ENCODE measurements at places on chromosomes 11 and 22. TPM values are rescaled to one million over a fixed set of nuclear protein-coding genes. Genes with fewer than 3 reads are reported as not detected.

DNA sequence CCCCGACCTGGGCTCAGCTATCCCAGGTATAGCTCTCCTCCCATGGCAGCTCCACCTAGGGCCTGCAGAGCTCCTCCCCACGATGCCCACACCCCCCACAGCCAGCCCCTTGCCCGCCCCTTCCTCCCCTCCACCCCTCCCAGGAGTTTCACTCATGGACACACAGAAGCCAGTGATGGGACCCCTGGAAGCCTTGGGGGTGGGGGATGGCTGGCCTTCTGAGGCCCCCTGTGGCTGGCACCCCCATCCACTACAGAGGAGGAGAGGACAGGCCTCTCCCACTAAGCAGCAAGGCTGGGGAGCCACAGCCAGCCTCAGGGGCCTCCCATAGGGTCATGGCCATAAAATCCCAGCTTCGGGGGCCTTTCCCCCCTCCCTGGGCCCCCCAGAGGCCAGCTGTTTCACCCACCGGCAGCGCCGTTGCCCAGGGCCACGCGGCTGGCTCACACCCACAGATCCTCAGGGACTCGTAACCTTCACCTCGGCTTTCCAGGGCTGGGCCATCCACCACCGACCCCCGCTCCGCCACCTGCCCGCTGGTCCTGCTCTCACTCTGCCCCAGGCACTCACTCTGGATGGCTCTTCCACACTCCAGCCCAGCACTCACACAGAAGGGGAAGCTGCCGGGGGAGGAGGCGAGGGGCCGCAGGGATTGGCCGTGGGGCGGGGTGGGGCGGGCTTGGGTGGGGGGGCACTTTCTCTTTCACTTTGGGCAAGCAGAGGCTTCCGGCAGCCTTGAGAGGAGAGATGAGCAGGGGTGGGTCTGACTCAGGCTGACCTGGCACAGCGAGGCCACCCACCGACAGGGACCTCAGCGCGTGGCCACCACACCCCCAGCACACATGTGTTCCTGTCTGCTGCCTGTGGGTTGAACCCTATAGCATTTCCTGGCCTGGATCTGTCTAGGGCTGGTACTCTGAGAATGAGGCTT is 2.2 kb downstream of the SLC25A22 start:
- peak overlapping the region; percentile 61 for H3K4me3 ChIP-seq
- peaks cover 5% of the 10 kb centered on the region for H3K36me3 ChIP-seq
- H3K27me3 ChIP-seq: no peaks in the 10 kb centered on the region

DNA sequence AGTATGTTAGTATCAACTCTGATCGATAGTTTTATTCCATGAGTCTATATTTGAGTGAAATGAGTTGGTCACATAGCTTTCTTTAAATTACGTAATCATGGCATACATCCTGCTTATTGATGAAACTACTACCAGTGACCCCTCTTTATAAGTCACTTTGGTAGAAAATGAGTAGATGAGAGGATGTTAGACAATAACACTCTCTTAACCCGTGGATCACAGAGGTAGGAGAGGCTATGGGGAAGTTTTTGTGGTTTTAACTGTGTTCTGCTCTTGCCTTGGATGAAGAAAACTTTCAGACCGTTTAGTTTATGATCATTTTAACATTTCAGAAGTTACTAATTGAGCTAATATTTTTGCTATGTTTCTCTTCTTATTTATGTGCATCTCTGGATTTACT is 34.0 kb downstream of the TBCEL start:
- H3K4me3 ChIP-seq: no peak overlapping the region
- no peaks in the 10 kb centered on the region for H3K4me1 ChIP-seq
- H3K36me3 ChIP-seq: no peaks in the 10 kb centered on the region
- no peak for DNase-seq
- H3K27me3 ChIP-seq: no peaks in the 10 kb centered on the region

DNA sequence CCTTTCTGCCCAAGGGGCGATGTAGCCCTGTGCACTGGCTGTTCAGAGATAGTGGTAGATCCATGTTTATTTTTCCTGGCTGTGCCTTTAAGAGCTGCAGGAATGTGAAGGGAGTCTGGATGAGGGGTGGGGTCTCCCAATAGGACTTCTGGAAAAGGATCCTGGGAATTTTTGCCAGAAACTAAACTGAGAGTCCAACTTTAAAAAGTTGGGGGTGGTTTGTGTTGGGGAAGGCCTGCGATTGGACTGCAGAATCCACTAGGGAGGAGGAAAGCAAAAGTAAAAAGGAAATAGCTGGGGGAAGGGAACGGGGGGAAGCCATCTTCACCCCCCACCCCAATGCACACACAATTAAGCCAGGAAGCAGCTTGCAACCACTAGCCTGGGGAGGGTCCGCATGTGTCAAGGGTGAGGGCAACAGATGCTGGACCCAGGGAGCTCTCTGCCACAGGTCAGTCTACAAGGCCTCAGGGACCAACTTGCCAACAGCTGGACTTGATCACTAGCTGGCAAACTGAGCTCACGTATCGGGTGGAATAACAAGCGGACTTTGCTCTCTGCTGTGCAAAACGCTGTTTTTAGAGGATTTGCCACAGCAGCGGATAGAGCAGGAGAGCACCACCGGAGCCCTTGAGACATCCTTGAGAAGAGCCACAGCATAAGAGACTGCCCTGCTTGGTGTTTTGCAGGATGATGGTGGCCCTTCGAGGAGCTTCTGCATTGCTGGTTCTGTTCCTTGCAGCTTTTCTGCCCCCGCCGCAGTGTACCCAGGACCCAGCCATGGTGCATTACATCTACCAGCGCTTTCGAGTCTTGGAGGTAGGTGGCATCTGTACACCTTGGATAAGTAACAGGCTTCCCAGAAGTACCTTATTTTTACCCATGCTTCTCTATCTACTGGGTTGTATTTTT is at the start of gene OLFML1:
OLFML1 (plus strand) TSS at position 321 of the 912 bp plus-strand sequence; CDS start at position 691, 370 bp downstream.
- no peak within 1 kb of the TSS for H3K27ac ChIP-seq
- H3K36me3 ChIP-seq: no peaks in the 10 kb centered on the region
- peak; percentile 6 for DNase-seq
- H3K4me1 ChIP-seq: peaks cover 4% of the 10 kb centered on the region

DNA sequence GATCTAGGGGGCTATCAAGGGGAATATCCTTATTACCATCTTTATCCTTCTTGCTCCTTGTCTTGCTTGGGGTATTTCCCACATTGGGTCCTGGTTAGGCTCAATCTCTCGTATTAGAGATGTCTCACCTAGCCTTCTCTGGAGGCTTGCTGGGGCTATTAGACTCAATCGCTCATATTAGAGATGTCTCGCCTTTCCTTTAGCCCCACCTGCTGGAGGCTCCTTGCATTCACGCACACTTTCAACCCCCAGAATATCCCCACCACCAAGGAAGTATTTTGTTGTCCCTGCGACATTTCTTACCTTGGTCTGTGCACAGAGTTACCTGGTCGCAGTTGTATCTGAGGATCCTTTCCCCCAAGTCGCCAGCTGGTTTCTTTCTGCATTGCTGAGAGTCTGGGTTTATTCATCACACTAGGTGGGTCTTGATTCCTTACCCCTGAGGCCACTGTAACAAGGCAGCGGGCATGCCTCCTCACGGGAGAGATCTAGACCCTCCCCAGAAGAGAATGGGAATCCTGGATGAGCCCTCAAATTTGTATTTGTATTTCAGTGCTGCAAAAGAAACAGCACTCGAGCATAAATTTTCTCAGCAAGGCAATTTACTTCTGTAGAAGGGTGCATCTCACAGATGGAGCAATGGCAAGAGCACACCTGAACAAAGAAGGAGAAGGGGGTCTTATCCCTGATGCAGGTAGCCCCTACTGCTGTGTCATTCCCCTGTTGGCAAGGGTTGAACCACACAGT is 15.9 kb upstream of the HYLS1 start:
- H3K36me3 ChIP-seq: no peaks in the 10 kb centered on the region
- H3K27me3 ChIP-seq: no peaks in the 10 kb centered on the region
- no peak overlapping the region for H3K27ac ChIP-seq
- no peak overlapping the region for H3K4me3 ChIP-seq
- DNase-seq: no peak
- H3K4me1 ChIP-seq: no peaks in the 10 kb centered on the region

- no peaks in the 10 kb centered on the region for H3K36me3 ChIP-seq
- H3K27me3 ChIP-seq: no peaks in the 10 kb centered on the region
- peak; percentile 72 for DNase-seq
- H3K4me1 ChIP-seq: peaks cover 15% of the 10 kb centered on the region
- H3K27ac ChIP-seq: peak overlapping the region; percentile 54
Measured at GRCh38 chr11:100445231-100445735, 241.8 kb upstream of the ARHGAP42 start.

- no peaks in the 10 kb centered on the region for H3K4me1 ChIP-seq
- no peaks in the 10 kb centered on the region for H3K36me3 ChIP-seq
- no peaks in the 10 kb centered on the region for H3K27me3 ChIP-seq
- H3K4me3 ChIP-seq: no peak overlapping the region
Measured at GRCh38 chr11:99937330-99937729, 749.8 kb upstream of the ARHGAP42 start.

- H3K27ac ChIP-seq: peak overlapping the region; percentile 21
- peaks cover 45% of the 10 kb centered on the region for H3K4me1 ChIP-seq
- H3K27me3 ChIP-seq: no peaks in the 10 kb centered on the region
- DNase-seq: peak; percentile 58
- H3K36me3 ChIP-seq: no peaks in the 10 kb centered on the region
Measured at GRCh38 chr22:46934746-46935491, 172.5 kb downstream of the TBC1D22A start.

- H3K4me1 ChIP-seq: no peaks in the 10 kb centered on the region
- H3K4me3 ChIP-seq: no peak overlapping the region
- no peaks in the 10 kb centered on the region for H3K36me3 ChIP-seq
- no peaks in the 10 kb centered on the region for H3K27me3 ChIP-seq
- H3K27ac ChIP-seq: no peak overlapping the region
Measured at GRCh38 chr11:75626889-75627529, 41.8 kb downstream of the MAP6 start.

- H3K27me3 ChIP-seq: no peaks in the 10 kb centered on the region
- H3K36me3 ChIP-seq: no peaks in the 10 kb centered on the region
- peak; percentile 23 for DNase-seq
- no peak overlapping the region for H3K4me3 ChIP-seq
- peaks cover 40% of the 10 kb centered on the region for H3K4me1 ChIP-seq
- no peak overlapping the region for H3K27ac ChIP-seq
Measured at GRCh38 chr11:134032501-134033091, 36.3 kb upstream of the JAM3 start.

DNA sequence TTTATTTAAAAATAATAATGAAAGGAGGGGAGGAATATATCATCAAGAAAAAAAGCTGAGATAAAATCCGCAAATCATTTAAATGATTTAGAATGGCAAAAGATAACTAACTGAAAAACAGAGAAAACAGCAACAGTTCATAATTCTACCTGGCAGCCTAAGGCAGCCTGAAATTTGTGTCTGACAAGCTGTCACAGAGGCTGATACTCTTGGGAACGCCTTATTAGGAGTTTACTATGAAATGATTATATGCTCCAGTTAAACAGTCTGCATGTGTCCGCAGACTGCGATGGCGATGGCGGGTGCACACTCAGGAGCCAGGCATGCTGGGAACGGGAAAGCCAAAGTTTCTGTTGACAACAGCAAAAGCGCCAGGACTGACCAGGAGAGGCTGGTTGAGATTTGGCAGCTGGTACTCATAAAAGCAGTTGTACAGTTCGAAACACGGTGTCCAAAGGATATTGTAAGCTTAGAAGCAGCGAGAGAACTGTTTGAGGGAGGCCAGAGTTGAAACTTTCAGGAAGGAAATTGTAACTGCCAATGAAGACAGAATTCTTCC is 172.9 kb upstream of the MPPED2 start:
- H3K27ac ChIP-seq: no peak overlapping the region
- no peaks in the 10 kb centered on the region for H3K27me3 ChIP-seq
- no peak for DNase-seq
- no peaks in the 10 kb centered on the region for H3K4me1 ChIP-seq
- H3K4me3 ChIP-seq: no peak overlapping the region

- H3K27me3 ChIP-seq: no peaks in the 10 kb centered on the region
- H3K27ac ChIP-seq: no peak overlapping the region
- H3K4me3 ChIP-seq: no peak overlapping the region
- H3K36me3 ChIP-seq: no peaks in the 10 kb centered on the region
- no peak for DNase-seq
Measured at GRCh38 chr11:33362051-33362910, 105.1 kb downstream of the HIPK3 start.

- H3K27ac ChIP-seq: no peak overlapping the region
- no peaks in the 10 kb centered on the region for H3K36me3 ChIP-seq
- no peak overlapping the region for H3K4me3 ChIP-seq
- H3K4me1 ChIP-seq: no peaks in the 10 kb centered on the region
Measured at GRCh38 chr11:79896258-79896657, 455.4 kb upstream of the TENM4 start.

- H3K4me3 ChIP-seq: peak overlapping the region; percentile 42
- H3K27ac ChIP-seq: peak overlapping the region; percentile 70
- no peak for DNase-seq
- H3K4me1 ChIP-seq: peaks cover 57% of the 10 kb centered on the region
- no peaks in the 10 kb centered on the region for H3K27me3 ChIP-seq
Measured at GRCh38 chr22:23837911-23838680, 710 bp downstream of the DERL3 start.

DNA sequence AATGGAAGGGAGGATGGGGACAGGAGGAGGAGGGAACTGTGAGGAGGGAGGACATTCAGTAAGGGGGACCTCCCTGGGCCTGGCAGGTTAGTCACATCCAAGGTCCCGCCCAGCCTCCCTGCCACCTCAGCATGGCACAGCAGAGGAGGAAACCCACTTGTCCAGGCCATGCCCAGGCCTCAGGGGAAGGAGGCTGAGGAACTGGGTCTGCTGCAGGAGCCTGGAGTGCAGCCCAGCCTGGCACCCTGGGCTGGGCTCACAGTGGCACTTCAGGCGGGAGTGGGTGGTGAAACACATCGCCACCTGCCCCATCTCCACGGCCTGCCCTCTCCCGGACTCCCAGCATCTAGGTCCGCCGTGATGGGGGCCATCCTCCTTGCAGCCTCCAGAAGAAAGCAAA is 17.2 kb upstream of the KLHL35 start:
- no peaks in the 10 kb centered on the region for H3K27me3 ChIP-seq
- H3K27ac ChIP-seq: no peak overlapping the region

GRCh38 chr11:72123117-72123653 is 10.7 kb upstream of the ANAPC15 start:
- H3K36me3 ChIP-seq: no peaks in the 10 kb centered on the region
- H3K27ac ChIP-seq: no peak overlapping the region
- H3K4me3 ChIP-seq: no peak overlapping the region

GRCh38 chr22:29877620-29878019 is 5.4 kb upstream of the MTMR3 start:
- no peaks in the 10 kb centered on the region for H3K4me1 ChIP-seq
- no peaks in the 10 kb centered on the region for H3K36me3 ChIP-seq
- H3K27me3 ChIP-seq: no peaks in the 10 kb centered on the region
- no peak for DNase-seq

SAA4 gene
- total RNA-seq: not detected

NCF4 gene
- total RNA-seq: 5.9 TPM

FOLH1 gene
- total RNA-seq: 0.33 TPM

FADD gene
- total RNA-seq: 9.1 TPM

SAA2 gene
- total RNA-seq: 18.1 TPM

DAGLA gene
- 9.9 TPM for total RNA-seq

OR8D4 gene
- total RNA-seq: 1.6 TPM

HMOX1 gene
- total RNA-seq: 32.0 TPM

NAALAD2 gene
- total RNA-seq: not detected

GLYAT gene
- not detected for total RNA-seq

AIFM3 gene
- 0.78 TPM for total RNA-seq

HOATZ gene
- not detected for total RNA-seq

YPEL1 gene
- total RNA-seq: 4.4 TPM
